ENCODE measurements at places on chromosomes 2 and 18. TPM values are rescaled to one million over a fixed set of nuclear protein-coding genes. Genes with fewer than 3 reads are reported as not detected.

DNA sequence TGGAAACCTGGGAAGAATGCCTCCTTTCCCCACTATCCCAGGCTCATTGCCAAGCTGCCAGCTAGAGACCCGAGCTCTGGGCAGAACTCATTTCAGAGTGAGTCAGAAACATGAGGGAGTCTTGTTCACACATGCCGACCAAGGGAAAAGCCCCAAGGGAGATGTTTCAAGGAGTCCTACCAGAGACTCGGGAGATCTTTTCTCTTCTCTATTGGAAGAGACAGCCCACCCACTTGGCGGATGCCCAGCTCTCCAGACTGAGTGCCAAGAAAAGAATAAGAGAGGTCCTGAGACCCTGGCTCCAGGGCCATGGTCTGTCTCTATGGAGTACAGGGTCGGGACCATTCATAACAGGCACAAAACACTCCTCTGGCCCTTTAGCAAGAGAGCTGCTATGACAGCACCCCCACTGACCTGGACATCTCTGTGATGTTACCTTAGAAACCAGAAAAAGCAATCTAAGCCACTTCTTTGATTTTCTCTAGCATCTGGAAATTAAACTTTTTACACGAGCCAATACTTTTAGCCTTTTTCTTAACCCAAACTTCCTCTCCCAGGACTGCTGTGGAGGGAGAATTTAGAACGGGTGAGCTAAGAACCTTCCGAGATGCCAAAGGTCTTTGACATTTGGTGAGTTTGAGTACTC, 18.5 kb upstream of the IGFBP5 start:
- no peak for DNase-seq
- H3K27ac ChIP-seq = no peak overlapping the region

GRCh38 chr2:39220136-39220535, 23.6 kb downstream of the CDKL4 start:
- H3K4me3 ChIP-seq = no peak overlapping the region
- DNase-seq = no peak
- H3K27me3 ChIP-seq = no peaks in the 10 kb centered on the region

DNA sequence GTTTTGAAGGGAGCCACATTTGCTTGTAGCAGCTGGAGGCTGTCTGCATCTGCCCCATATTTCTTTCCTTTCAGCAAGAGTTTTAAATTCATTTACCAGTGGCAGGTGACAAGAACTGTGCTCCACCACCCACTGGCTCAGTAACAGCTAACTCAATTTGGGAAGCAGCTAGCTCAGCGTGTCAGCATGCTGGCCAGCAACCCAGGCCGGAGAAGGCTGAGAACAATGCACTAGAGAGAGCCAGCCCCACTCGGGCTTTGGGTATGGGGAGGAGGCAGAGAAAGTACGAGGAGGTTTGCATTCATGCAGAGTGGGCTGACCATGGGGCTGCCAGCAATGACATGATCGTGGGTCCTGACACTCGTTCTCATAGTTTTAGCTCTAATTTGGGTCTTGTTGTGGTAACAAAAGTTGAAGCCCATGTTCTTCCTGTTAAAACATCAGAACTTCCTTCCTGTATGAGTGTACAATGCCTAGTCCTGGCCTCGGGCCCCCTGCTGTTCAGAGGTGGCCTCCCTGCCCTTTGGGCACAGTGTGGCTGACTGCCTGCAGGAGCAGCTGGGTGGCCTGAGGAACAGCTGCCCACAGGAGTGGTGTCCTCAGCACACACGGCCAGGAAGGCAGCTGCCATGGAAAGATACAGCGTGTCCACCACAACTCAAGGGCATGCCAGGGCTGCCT, 23.0 kb downstream of the CDC42EP3 start:
- H3K36me3 ChIP-seq = 0 out of 2 replicates have a peak, but pooled peaks cover 2% of the 10 kb centered on the region
- H3K27me3 ChIP-seq = no peaks in the 10 kb centered on the region
- DNase-seq = no peak
- H3K27ac ChIP-seq = no peak overlapping the region

DNA sequence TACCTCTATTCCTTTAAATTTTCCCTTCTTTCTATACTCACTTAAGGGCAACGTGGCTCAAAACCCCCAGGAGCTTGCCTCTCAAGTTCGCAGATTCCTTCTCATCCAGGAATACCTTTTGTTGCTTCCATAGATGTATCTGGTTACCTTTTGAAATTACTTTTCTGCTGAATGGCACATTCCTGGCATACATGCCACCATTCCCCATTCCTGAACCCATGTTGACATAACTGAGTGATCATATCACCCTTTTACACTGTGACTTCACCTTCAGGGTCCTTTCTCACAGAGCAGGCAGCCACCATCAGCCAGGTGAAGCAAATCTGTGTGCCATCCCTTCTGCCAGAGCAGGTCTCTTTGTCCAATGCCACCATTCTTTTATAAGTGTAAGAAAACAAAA, 615.8 kb downstream of the ARHGAP15 start:
- H3K4me1 ChIP-seq = no peaks in the 10 kb centered on the region
- no peak overlapping the region for H3K27ac ChIP-seq

GRCh38 chr2:64203131-64203857, 59.1 kb upstream of the PELI1 start:
- peaks cover 19% of the 10 kb centered on the region for H3K4me1 ChIP-seq
- H3K27ac ChIP-seq = 0 out of 2 replicates have a peak overlapping the region, but pooled peaks have one; percentile 13
- no peak overlapping the region for H3K4me3 ChIP-seq
- H3K27me3 ChIP-seq = no peaks in the 10 kb centered on the region
- DNase-seq = no peak

DNA sequence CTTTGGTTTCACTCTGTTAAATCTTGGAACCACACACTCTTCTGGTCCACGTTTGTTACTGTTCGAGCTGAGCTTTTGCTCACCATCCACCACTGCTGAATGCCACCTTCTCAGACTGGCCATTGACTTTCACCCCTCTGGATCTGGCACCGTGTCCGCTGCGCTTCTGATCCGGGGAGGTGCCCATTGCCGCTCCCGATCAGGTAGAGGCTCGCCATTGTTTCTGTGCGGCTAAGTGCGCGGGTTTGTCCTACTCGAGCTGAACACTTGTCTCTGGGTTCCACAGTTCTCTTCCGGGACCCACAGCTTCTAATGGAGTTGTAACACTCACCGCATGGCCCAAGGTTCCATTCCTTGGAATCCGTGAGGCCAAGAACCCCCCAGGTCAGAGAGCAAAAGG, 72.8 kb downstream of the LCLAT1 start:
- H3K4me3 ChIP-seq = no peak overlapping the region
- H3K27ac ChIP-seq = no peak overlapping the region
- H3K4me1 ChIP-seq = no peaks in the 10 kb centered on the region
- no peak for DNase-seq

DSC1 gene
- total RNA-seq = 2.3 TPM

CAPN13 gene
- total RNA-seq = not detected

TWSG1 gene
- total RNA-seq = 16.0 TPM

- no peak overlapping the region for H3K27ac ChIP-seq
- no peak for DNase-seq
- H3K27me3 ChIP-seq = no peaks in the 10 kb centered on the region
- H3K4me3 ChIP-seq = no peak overlapping the region
- H3K36me3 ChIP-seq = no peaks in the 10 kb centered on the region
Observed at GRCh38 chr2:128344101-128344500, 25.4 kb upstream of the HS6ST1 start.

SLC5A7 gene
- total RNA-seq = not detected

TXNDC2 gene
- not detected for total RNA-seq

DNA sequence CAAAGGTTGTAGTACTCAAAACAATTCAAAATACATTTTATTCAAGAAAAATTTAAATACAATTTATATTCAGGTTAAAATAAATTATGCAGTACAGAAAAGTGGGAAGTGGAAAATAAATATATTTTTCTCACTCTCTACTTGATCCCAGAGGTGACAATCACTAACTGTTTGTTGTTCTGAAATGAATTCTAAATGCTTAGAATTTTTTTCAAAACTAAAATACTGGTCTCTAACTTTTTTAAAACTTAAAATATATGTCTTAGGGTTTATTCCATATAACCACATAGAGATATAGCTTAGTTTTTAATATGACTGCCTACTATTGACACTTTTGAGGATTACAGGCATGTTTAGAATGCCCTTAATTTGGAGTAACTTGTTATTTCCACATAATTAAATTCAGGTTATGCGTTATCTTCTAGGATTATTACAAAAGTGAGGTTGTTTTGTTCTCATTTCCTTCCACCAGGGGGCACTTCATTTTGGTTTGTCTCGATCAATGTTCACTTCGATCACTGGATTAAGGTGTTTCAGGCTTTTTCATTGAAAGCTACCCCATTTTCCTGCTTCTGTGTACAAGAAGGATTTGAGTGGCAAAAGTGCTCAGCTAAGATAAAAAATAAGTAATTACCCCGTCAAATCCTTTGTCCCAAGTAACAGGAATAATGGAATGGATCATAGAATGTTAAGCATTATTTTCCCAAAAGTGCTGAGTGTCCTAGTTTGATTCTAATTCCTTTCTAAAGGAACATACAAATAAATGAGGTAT, 27.1 kb upstream of the TFPI start:
- peak; percentile 80 for DNase-seq
- H3K4me1 ChIP-seq = no peaks in the 10 kb centered on the region
- H3K36me3 ChIP-seq = no peaks in the 10 kb centered on the region
- H3K27me3 ChIP-seq = no peaks in the 10 kb centered on the region
- H3K27ac ChIP-seq = no peak overlapping the region
- no peak overlapping the region for H3K4me3 ChIP-seq

All from Karpas-422 (cell line).